ENCODE measurements at places on chromosomes 6 and 20.

GRCh38 chr6:159728531-159728964, 1.2 kb downstream of the WTAP start:
- DNase-seq = no peak

DNA sequence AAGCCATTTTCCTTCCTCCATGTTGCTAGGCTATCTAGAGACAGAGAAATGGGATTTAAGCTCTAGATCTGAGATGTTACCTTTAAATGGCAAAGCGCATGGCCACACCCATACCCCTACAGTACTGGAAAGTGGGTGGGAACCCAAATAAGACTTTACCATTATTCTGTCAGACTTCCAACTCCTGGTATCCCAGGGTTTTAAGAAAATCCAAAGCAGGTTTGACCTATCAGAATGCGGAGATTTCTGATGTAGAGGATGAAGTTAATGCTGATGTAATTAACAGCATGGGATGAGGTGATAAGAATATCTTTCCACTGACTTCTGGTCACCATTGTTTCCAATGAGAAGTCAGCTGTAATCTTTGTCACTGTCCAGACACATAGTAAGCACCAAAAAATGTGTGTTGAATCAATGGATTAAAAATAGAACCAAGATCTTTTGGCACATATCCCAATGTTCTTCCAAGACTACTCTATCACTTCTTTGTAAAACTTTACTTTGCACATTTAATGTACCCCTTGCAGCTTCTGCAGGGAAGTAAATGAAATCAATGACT, 140.8 kb upstream of the INSM1 start:
- no peak for DNase-seq

GRCh38 chr6:87791485-87791884, 89.5 kb upstream of the AKIRIN2 start:
- no peak for DNase-seq

DNA sequence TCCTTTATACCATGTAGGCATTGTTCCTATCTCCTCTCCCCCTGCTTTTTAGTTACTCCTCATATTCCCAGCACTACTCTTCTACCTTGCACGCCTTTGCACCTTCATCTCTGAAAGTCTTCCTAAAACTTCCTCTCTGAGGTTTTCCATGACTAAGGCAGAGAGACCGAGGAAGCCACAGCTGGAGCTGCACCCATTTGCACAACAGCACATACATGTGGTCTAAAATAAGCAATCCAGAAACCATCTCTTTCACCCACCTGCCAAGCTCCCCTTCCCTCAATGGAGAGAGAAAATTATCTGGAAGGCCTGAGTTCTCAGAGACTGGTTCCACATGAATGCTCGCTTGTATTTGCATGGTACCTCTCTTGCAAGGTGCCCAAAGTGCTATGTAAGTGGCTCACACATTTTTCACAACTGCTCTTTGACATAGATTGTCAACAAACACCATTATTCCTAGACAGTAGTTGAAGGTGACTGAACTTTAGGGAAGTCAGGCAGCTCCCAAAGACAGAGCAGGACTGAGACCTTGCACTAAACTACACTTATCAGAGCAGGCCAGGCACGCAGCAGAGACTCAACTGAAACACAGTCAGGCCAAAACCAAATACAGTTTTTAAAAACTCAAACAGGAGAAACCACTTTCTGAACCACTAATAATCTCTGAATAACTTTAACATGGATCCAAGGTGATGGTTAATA, 313.2 kb downstream of the TFAP2A start:
- DNase-seq = peak; percentile 73

- DNase-seq = no peak
Measured at GRCh38 chr6:130390890-130391289, 25.1 kb downstream of the TMEM200A start.

GRCh38 chr6:134609716-134610261, 291.9 kb upstream of the SGK1 start:
- no peak for DNase-seq

DNA sequence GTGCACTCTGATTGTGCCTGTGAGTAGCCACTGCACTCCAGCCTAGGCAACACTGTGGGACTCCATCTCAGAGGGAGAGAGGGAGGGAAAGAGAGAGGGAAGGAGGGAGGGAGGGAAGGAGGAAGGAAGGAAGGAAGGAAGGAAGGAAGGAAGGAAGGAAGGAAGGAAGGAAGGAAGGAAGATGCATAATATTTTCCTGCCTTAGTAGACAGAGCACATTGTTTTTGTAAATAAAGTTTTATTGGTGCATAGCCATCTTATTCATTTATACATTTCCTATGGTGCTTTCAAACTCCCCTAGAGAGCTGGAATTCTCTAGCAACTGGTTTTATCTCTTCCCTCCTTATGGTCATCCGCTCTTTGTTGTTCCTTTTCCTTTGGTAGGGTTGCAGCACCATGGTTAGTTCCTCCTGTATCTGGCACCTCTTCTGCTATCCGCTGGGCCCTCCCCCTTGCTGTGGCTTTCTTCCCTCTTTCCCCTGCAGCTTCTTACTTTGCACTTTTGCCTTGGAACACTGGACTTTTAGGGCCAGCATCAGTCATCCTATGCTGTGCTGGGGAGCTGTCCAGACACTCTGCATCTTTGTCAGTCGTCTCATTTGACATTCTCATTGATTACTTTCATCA, 20.2 kb downstream of the GPR6 start:
- no peak for DNase-seq

GRCh38 chr6:157596461-157596860, 215.5 kb downstream of the ZDHHC14 start:
- DNase-seq = no peak

DNA sequence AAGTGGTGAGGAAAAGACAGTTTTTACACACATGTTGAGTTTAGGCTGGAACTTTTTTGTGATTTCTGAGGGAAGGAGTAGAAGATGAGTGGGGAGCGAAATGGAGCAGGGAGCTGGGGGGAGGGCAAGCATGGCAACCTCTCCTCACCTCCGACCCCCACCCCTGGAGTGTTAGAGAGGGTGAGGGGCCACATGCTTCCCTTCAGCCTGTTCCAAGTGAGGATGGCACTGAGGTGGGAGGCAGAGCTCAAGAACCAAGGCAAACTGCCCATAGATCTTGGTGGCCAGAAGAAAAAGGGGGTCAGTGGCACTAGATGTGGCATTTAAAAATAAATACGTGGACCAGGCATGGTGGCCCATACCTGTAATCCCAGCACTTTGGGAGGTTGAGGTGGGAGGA, 4.8 kb downstream of the TTBK1 start:
- no peak for DNase-seq

- no peak for DNase-seq
Measured at GRCh38 chr6:40440053-40440452, 147.1 kb downstream of the LRFN2 start.

GRCh38 chr20:63951398-63952209, 4.6 kb downstream of the UCKL1 start:
- DNase-seq = no peak

DNA sequence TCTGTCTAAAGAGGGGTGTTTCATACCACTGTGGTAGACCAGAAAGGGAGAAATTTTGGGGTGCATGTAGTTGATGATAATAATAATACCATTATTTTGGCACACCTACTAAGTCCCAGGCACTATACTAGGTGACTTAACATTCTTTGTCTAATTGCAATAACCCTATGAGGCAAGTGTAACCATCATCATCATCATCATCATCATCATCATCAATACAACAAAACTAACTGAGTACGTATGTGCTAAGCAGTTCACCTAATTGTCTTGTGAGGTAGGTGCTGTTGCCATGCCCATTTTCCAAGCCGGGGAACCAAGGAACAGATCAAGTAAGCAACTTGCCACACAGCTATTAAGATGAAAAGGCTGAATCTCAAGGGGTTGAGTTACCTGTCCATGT, 2.6 kb upstream of the PACSIN1 start:
- DNase-seq = no peak

DNA sequence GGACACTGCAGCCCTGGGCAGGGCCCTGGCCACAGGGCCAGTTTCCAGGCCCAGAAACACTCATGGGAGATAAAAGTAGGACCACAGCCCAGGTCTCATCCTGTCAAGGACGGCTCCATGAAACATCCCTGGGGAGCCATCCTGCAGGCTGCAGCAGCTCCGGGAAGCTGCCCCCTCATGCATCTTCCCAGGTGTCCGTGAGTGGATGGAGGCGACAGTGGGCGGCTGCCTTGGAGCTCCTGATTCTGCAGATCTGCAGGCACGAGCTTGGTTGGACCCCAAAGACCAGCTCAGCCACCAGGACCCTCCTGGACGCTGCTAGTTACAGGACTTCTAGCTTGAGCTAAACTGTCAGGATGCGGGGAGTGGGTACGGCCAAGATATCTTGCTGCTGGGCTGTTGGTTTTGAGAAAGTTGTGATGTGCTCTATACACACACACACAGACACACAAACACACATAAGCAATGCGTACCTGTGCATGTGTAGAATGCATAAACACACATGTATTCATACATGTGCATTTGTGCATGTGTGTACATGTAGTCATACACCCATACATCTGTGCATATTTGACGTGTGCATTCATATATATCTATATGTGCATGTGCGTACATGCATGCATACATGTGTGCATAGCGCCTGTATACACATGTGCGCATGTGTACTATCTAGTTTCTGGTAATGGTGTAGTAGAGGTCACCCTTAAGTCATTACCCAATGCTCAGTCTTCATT, 297.8 kb downstream of the TAF4 start:
- DNase-seq = no peak

DNA sequence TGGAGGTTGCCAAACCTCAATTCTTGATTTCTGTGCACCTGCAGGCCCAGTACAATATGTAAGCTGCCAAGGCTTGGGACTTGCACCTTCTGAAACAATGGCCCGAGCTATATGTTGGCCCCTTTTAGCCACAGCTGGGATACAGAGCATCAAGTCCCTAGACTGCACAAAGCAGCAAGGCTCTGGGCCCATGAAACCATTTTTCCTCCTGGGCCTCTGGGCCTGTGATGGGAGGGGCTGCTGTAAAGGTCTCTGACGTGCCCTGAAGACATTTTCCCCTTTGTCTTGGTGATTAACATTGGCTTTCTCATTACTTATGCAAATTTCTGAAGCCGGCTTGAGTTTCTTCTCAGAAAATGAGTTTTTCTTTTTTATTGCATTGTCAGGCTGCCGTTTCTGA, 40.5 kb upstream of the SLC35F1 start:
- DNase-seq = no peak

GRCh38 chr6:49698478-49698877, 14.9 kb downstream of the CRISP2 start:
- DNase-seq = no peak

- no peak for DNase-seq
Measured at GRCh38 chr6:116397914-116398313, 27.2 kb downstream of the DSE start.

DNA sequence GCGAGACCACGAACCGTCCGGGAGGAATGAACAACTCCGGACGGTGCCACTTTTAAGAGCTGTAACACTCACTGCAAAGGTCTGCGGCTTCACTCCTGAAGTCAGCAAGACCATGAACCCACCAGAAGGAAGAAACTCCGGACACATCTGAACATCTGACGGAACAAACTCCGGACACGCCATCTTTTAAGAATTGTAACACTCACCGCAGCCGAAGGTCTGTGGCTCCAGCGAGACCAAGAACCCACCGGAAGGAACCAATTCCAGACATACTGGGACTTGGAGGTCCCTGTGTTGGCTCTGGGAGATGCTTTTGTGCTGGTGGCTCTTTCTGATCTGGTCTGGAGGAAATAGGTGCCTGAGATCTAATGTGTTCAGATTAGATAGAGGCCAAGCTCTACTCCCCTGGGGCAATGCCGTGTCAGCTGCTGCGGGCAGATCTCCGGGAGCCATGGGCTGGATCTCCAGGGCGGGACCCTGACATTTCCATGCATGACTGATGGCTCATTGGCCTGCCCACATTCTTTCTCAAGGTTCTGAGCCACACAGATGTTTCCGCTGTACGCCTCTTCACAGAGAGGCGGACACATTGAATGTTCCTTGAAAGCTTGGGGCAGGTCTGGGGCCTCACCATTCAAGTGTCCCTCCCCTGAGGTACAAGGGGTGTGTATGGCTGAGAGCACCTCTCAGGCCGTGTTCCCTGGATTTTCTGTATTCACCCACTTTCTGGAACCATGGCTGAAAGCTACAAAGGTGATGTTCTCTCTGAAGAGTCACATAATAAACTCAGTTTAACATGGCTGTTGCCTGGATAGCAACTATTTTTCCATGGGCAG, 29.3 kb downstream of the GMPR start:
- DNase-seq = no peak

GRCh38 chr6:144894240-144894639, 609.1 kb downstream of the UTRN start:
- no peak for DNase-seq

GRCh38 chr20:48387675-48388074, 440.1 kb downstream of the PREX1 start:
- DNase-seq = no peak

DNA sequence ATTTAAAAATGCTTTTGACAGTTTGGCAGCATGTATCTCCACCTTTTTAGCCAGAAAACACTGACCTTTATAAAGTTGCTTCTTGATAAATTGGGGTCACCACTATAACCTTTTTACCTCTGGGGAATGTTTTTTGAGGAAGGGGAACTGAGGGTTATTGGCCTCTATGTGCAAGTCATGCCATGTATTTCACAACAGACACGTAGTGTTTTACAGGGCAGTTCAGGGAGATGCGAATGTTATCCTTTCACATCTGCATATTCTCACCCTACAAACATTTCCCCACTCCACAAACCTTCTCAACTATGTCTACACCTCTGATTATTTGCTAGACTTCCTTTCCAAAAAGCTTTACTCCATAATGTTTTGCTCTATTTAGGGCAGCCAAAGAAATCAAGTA, 17.0 kb upstream of the SLA2 start:
- DNase-seq = no peak

- no peak for DNase-seq
Measured at GRCh38 chr20:35629427-35630145, 14.0 kb downstream of the SPAG4 start.
